ENCODE measurements at places on chromosomes 12 and 14.

- DNase-seq, result no peak
- no peaks in the 10 kb centered on the region for H3K27me3 ChIP-seq
- H3K36me3 ChIP-seq, result no peaks in the 10 kb centered on the region
Observed at GRCh38 chr12:3595721-3596120, 104.7 kb downstream of the PRMT8 start.

GRCh38 chr14:88352698-88353097 lies 29.6 kb upstream of the KCNK10 start:
- no peaks in the 10 kb centered on the region for H3K4me1 ChIP-seq
- DNase-seq, result no peak
- H3K4me3 ChIP-seq, result no peak overlapping the region
- no peaks in the 10 kb centered on the region for H3K27me3 ChIP-seq
- no peak overlapping the region for H3K27ac ChIP-seq

GRCh38 chr12:58761308-58761707 lies 159.0 kb downstream of the LRIG3 start:
- no peak overlapping the region for H3K27ac ChIP-seq
- no peak for DNase-seq
- H3K4me3 ChIP-seq, result no peak overlapping the region
- no peaks in the 10 kb centered on the region for H3K27me3 ChIP-seq

GRCh38 chr14:54776361-54777001 lies 126.1 kb downstream of the GCH1 start:
- H3K27me3 ChIP-seq, result no peaks in the 10 kb centered on the region
- H3K4me3 ChIP-seq, result no peak overlapping the region
- no peak for DNase-seq
- no peaks in the 10 kb centered on the region for H3K4me1 ChIP-seq
- peak overlapping the region; percentile 84 for H3K27ac ChIP-seq

DNA sequence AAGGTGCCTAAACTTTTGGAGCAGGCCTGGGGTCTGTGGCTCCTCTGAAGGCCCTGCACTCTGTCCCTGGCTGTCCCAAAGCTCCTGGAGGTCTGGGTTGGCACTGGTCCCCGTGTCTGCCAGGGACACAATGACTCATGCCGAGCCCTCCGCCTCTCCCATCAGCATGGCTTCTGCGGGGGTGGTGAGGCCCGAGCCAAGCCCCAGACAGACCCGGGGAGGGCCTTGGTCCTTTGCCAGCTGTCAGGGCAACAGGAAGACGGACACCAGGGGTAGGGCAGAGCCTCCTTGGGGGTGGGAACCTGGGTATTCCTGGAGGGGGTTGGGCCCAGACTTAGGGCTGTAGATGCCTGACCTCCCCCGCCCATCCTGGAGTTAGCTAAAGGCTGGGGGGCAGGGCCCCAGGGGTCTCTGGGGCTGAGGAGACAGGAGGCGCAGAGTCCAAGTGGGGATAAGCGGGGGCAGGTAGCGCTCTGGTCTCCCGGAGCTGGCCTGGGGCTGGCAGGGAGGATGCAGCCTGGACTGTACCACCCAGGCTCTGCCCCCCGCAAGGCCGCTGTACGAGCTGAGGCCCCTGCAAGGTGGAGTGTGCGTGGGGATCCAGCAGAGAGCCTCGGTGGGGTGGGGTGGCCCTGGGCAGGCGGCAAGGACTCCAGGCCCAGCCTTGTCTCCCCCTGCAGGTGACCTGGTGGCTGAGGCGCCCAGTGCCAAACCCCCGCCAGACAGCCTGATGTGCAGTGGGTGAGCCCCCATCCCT lies 16.4 kb upstream of the PUS1 start:
- H3K4me1 ChIP-seq, result peaks cover 16% of the 10 kb centered on the region
- no peaks in the 10 kb centered on the region for H3K27me3 ChIP-seq
- peaks cover 81% of the 10 kb centered on the region for H3K36me3 ChIP-seq
- DNase-seq, result peak; percentile 90

- no peak for DNase-seq
- no peaks in the 10 kb centered on the region for H3K27me3 ChIP-seq
- H3K4me3 ChIP-seq, result no peak overlapping the region
- H3K36me3 ChIP-seq, result no peaks in the 10 kb centered on the region
- no peak overlapping the region for H3K27ac ChIP-seq
Observed at GRCh38 chr12:4421590-4422031, 24.0 kb downstream of the FGF6 start.

DNA sequence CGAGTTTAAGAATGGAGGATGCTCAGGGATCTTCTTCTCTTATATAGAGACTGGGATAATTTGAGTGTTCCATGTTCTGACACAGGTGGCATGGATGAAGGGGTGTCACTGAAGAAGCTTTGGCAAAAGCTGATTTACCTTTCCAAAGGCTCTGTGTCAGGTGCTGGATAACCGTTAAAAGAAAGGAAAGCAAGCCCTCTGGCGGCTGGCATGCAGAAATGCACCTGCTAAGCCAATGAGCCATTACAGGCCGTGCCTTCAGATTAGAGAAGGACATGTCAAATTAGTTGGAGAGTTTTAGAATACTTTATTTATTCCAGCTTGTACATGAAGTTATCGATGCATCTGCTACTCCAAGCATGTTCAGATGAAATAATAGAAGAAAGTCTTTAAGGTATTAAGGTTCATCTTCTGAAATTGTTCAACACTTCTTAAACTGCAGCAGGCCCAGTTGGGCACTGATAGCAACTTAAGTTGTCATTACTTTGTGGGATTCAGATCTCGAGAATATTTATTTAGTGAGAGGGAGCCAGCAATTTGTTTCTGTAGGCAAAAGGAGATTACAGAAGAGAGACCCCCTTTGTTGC lies 678.2 kb downstream of the NRXN3 start:
- DNase-seq, result no peak
- no peaks in the 10 kb centered on the region for H3K27me3 ChIP-seq
- no peak overlapping the region for H3K4me3 ChIP-seq
